ENCODE measurements at places on chromosomes 5 and 9. TPM values are rescaled to one million over a fixed set of nuclear protein-coding genes. Genes with fewer than 3 reads are reported as not detected.

Gene PCDHB6
- total RNA-seq, result 0.49 TPM

Gene SV2C
- total RNA-seq, result not detected

Gene ADAMTS2
- total RNA-seq, result not detected

Gene AQP7
- total RNA-seq, result 0.17 TPM

Gene FAM78A
- 0.71 TPM for total RNA-seq

Gene ELP1
- 14.2 TPM for total RNA-seq

Gene IRGM
- total RNA-seq, result not detected

Gene ZNF618
- 4.6 TPM for total RNA-seq

Gene PCDHGA9
- 0.17 TPM for total RNA-seq

Gene ABO
- total RNA-seq, result not detected

Gene F2RL1
- 125 TPM for total RNA-seq

Gene ORM2
- not detected for total RNA-seq

Data from M059J (cell line).